ENCODE measurements at places on chromosomes 13 and 19. TPM values are rescaled to one million over a fixed set of nuclear protein-coding genes. Genes with fewer than 3 reads are reported as not detected.

SMIM17 gene
- total RNA-seq, result 9.8 TPM

ERICH6B gene
- 0.25 TPM for total RNA-seq

C19orf85 gene
- total RNA-seq, result not detected

SLC17A7 gene
- 33.4 TPM for total RNA-seq

PDCD2L gene
- total RNA-seq, result 10.8 TPM

CEACAM7 gene
- total RNA-seq, result not detected

OR7G3 gene
- not detected for total RNA-seq

ZNF599 gene
- 12.0 TPM for total RNA-seq

OR7D2 gene
- under 0.01 TPM for total RNA-seq

ZNF420 gene
- total RNA-seq, result 31.5 TPM

NLRP9 gene
- total RNA-seq, result not detected

PTH2 gene
- not detected for total RNA-seq

ZNF763 gene
- total RNA-seq, result 5.9 TPM

CEACAM21 gene
- total RNA-seq, result 0.74 TPM

OLFM4 gene
- total RNA-seq, result 1.5 TPM

SGCG gene
- total RNA-seq, result 0.74 TPM

All from temporal lobe (tissue), 4 donors.